ENCODE measurements at places on chromosomes 12 and 14. TPM values are rescaled to one million over a fixed set of nuclear protein-coding genes. Genes with fewer than 3 reads are reported as not detected.

Gene OAS3
- 26.4 TPM for total RNA-seq

DNA sequence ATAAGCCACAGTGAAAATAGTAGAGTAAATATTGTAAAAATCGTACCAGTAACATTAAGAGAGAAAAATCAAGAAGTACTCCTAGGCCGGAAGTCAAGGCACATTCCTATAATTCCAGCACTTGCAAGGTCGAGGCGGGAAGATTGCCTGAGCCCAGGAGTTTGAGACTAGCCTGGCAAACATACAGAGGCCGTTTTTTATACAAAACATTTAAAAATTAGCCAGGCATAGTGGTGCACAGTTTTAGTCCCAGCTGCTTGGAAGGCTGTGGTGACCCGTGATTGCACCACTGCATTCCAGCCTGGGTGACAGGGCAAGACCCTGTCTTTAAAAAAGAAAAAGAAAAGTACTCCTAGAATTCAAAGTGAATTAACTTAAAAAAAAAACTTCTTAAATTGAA lies 341.8 kb downstream of the C12orf50 start:
- no peak for DNase-seq

DNA sequence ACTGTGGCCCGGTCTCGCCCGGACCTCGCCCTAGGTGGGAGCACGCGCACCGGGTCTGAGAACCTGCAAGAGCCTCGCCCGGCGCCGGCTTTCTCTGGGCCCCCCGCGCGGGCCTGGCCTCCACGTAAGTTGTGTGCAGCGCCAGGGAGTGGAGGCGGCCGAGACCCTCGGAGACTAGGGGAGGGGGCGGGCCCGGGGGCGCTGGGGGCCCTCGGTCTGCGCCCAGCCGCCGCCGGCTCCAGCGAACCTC lies 183 bp upstream of the PRMT8 start:
- no peak for DNase-seq

DNA sequence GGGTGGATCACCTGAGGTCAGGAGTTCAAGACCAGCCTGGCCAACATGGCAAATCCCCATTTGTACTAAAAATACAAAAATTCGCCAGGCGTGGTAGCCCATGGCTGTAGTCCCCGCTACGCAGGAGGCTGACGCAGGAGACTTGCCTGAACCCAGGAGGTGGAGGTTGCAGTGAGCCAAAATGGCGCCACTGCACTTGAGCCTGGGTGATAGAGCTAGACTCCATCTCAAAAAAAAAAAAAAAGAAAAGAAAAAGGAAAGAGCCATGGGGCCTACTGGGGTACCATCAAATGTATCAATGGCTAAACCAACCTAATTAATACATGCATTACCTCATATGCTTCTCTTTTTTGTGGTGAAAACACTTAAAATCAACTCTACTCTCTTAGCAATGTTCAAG lies 10.7 kb downstream of the TFCP2 start:
- no peak for DNase-seq

Measured in kidney epithelial cell (primary cell).